Cortex of kidney (tissue), 1 donor: ENCODE measurements at places on chromosomes 2 and 18.

DNA sequence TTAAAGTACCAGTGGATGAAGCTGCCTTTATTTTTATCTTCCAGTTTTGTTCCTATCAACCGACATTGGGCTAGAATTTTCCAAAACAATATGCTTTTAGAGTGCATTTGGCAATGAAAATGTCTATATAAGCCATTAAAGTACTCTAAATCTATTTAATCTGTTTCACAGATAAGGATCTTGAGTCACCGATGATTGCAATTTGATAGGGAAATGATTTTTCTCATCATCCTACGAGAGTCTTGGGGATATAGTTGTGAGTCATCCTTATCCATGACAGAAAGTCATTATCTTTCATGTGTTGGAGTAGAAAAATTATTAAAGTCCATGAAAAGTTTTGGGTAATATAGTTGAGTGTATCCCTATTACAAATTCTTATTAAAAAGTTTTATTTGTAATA, 26.1 kb downstream of the SLC39A10 start:
- DNase-seq = no peak

DNA sequence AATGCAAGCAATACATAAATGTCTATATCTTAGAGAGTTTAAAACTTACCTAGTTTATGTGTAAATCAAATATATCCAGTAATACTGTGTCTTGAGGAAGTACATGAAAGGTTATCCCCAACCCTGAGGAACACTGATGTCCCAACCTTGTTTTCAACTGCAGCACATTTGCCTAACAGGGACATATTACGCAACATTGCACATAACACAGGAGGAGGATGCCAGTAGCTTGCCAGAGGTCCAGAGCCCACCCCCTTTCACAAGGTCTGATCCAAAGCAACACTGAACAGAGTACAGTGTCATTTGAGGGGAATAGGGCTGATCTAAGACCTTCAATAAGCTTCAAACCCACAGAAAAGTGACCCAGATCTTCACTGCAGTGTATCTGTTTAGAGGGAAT, 678.5 kb downstream of the ARHGAP15 start:
- DNase-seq = no peak

GRCh38 chr18:65769652-65770051, 18.8 kb downstream of the CDH7 start:
- no peak for DNase-seq

DNA sequence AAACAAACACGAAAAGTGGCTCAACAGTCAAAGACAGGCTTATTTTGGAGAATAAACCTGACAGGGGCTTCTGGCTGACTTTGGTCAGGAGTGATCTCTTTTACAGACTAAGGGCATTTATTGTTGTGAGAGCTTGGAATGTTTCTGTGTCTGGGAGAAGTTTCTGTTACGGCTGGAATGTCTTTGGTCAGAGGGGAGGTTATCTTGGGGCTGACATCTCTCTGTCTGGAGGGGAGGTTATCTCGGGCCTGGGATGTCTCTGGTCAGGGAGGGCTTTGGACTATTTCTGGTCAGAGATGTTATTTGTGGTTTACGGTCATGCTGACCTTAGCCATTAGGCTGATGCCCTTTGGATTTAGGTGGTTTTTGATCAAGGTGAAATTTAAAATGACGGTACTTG, 345.5 kb upstream of the FSIP2 start:
- DNase-seq = no peak

- DNase-seq = no peak
Measured at GRCh38 chr18:49648811-49649210, 87.0 kb downstream of the LIPG start.

DNA sequence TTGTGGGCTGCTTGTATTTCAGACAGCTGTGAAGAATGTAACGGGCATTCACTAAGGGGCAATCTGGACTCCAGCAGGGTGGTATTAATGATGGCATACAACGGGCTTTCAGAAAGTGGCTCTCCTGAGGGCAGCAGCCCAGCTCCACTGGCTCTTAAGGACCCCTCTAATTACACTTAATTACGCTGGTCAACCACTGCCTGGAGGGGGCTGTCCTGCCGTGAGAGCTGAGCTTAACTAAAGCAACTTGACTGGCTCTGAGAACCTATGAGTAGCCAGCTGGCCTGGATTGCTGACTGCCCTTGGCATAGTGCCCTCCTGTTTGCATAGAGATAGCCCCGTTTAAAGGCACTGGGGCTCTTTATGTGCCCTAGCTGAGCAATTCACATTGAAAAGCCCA, 3.8 kb downstream of the LIPG start:
- no peak for DNase-seq

GRCh38 chr2:174035981-174036742, 71.0 kb upstream of the SP3 start:
- no peak for DNase-seq

- DNase-seq = no peak
Measured at GRCh38 chr2:140679752-140680151, 1451.1 kb downstream of the LRP1B start.

DNA sequence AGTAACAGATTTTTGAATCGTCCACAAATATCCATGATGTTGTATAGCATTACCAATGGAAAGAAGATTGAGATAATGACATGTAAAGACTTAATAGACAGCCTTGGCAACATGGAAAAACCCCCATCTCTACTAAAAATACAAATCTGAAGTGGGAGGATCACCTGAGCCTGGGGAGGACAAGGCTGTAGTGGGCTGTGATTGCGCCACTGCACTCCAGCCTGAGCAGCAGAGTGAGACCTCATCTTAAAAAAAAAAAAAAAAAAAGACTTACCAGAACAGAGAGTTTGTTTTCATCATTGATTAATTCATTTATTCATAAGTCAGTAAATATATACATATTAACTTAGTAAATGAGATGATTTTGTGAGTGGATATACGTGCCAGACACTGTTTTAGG, 7.0 kb upstream of the OSBPL1A start:
- DNase-seq = no peak

DNA sequence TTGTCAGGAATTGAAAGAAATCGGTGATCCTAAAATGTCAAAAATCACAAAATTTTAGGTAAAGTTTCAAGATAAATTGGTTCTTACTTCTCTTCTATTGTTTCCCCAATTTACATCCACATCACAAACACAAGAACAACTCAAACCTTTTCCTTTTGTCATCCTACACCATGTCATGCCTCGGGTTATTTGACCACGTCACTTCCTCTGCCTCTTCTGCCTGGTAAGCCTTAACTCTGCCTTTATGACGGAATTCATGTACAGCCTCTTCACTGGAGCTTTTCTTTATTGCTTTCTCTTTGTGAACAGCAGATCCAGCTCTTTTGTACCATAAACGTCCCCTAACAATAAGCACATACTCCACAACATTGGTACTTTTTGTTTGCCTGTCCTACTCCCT, 258.0 kb downstream of the DPP10 start:
- no peak for DNase-seq

DNA sequence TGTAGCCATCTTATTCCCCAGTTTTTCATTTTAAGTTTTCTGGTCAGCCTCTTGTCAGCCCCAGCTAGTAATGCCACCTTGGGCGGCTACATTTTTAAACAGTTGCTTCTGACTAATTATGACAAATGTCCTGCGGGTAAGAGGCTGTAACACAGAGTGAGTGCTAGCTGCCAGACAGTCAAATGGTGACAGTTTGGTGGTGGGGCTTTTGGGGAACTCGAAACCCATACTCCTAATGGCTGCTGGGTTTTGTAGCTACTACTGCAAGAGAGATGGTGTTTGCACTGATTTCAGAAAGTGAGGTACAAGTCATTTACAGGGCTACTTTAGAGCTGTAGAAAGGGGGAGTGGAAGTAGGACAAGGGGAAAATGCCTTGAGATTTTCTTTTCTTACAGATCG, 48.2 kb downstream of the ZCCHC2 start:
- DNase-seq = no peak

DNA sequence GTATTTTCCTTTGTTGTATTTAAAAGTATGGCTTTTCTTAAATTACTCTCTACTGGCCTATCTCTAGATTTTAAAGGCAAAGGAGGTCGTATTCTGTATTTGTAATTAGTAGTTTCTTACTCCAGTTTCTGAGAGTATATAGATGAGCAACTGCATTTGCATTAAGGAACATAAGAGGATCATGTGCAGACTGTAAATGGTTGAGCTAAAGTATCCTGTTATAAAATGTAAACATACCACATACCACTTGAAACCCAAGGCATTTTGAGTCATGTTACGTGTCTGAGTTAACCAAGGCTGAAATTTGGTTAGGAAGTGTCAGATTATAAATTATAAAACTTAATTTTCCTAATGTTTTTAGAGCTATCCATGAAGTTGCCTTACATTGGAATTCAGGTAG, 76.3 kb downstream of the GPD2 start:
- no peak for DNase-seq

DNA sequence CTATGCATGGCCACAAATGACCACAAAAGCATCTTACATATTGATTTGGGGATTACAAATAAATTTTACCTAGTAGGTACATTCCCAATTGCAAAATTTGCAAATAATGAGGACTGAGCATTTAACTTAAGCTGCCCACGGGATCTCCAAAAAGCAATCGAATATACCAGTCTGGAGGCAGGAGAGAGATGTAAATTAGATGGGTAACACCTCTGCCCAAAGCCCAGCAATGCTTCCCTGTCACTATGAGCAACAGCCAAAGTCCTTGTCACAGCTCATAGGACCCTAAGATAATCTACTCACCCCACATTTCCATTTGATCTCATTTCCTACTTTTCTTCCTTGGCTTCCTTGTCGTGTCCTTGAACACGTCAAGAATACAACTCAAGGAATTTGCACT, 172.2 kb downstream of the SUCLG1 start:
- no peak for DNase-seq

DNA sequence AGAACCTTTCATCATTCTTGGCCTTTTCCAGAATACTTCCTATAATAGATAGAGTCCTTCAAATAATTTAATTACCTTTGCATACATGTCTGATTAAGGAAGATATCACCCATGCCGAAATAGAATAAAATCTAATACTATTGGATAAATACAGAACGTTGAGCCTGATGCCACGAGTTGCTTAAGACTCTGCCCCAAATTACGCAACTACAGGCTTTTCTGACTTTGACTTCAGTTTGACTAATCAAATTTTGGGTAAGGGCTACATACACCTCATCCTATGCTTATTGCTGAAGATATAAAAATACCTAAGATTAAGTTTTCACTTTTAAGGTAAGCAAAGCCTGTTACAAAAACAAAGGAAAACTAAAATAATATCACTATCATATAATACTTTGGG, 1065.1 kb upstream of the NRXN1 start:
- DNase-seq = no peak

- no peak for DNase-seq
Measured at GRCh38 chr2:30385327-30385726, 61.7 kb upstream of the LCLAT1 start.

DNA sequence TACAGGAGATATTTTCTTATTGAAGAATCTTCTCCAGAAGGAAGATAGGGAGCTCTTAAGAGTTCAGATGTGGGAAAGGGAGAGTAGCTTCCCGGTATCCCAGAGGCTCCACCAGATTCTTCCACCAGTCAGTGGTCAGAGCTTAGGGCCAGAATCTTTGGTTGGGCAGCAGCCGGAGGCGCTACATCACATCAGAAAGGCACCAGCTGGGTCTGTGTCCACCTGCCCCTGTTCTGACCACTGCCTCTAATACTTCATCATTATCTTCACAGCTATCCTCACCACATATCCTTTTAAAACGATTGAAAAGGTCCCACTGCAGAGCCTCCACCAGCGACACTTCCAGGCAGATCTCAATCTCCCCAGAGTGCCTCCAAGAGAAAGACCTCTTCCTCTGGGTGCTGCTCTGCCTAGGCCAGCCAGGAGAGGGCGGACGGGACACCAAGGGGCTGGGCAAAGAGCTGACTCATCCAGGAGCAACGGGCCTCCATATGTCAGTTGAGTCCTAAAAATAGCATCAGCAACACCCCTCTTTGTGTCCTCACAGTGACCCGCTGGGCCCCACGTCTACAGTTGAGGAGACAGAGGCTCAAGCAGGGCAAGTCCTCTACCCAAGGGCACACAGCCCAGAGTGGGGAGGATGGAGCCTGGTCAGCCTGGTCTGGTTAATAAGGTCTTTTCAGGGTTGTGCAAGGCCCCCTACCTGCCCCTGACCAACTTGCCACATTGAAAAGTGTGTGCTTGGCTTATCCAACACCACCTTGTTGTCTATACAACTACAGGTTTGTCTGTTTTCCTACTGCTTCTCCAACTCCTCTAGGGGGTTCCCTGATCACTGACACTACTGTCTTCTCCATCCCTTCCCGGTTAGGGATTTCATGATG, 81.2 kb downstream of the ADD2 start:
- DNase-seq = no peak

DNA sequence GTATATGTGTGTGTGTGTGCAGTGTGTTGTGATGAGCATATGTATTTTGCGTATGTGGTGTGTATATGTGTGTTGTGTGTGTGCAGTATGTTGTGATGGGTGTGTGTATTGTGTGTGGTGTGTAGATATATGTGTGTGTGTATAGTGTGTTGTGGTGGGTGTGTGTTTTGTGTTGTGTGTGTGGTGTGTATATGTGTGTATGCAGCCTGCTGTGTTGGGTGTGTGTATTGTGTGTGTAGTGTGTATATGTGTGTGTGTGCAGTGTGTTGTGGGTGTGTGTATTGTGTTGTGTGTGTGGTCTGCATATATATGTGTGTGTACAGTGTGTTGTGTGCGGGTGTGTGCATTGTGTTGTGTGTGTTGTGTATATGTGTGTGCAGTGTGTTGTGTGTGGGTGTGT, 23.9 kb downstream of the ACKR3 start:
- no peak for DNase-seq
